ENCODE measurements at places on chromosomes 1 and 21.

DNA sequence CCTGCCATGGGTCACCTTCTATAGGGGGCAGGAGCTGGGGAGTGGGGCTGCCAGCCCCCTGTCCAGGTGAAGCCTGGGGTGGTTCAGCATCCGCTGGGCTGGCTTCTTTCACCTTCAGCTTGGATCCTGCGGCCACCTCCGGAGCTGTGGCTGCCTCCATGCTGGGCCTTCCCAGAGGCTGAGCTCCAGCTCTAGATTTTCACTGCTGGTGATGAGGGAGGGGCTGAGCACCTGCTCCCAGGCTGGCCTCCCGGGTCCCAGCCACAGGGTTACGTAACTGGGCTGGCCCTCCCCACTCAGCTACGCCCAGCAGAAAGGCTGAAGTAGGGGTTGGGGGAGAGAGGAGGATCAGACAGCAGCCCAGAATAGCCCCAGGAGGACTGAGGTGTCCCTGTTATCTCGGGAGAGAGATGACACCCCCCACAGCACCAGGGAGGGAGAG, at the start of gene MYBPHL:
Gene MYBPHL, minus strand, starts transcription at position 180 of the 442 bp plus-strand sequence. Its CDS starts 20 bp downstream, at position 160.
- no peak for DNase-seq

DNA sequence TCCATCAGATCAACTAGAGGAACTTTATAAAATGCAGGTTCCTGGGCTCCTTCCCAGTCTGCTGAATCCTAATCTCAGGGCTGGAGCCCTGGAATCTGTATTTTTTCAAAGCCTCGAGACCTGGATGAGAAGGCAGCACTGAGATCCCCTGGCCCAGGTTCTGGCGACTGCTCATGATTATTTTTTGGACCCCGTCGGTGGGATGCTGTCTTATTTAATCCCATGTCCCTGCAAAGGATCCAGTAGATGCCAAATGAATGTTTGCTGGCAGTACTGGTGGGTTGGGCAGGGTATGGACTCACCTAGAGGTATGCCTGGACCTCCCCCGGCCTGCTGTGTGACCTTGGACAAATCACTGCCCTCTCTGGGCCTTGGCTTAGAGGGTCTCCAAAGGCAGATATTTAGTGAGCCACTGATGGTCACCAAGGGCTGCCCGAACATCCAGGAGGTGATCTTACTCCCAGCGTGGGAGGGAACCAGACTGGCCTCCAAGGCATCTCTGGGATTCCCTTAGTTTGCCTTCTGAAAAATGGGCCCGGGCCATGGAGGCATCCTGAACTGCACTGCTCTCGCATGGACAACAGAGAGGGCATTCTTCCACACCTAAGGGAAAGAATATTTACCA, 91.6 kb upstream of the RUNX3 start:
- DNase-seq, result no peak

GRCh38 chr1:46513536-46513935, 23.9 kb downstream of the DMBX1 start:
- no peak for DNase-seq

GRCh38 chr1:14094611-14095400, 394.8 kb downstream of the PRDM2 start:
- no peak for DNase-seq

GRCh38 chr1:2526824-2527555, 594 bp upstream of the PANK4 start:
- peak; percentile 14 for DNase-seq

DNA sequence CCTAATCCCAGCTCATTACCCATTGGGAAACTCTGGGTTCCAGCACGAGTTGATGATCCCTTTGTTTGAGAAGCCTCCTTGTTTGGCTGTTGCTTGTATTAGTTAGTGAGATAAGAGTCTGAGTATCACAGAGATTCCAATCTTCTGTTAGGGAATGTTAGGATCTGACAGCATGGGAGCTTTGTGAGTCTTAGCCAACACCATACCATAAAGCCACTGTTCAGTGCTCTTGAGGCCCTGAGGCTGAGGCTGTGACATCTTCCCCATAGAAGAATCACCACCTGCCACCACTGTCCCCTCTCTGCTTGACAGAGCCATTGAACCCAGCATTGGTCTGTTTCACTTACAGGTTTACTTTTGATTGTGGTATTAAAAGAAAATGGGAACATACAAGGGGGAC, 29.3 kb upstream of the NFASC start:
- DNase-seq, result no peak

GRCh38 chr1:220957233-220957605, 78.0 kb downstream of the HLX start:
- no peak for DNase-seq

- no peak for DNase-seq
Measured at GRCh38 chr1:16275591-16275990, 38.6 kb upstream of the CPLANE2 start.

- no peak for DNase-seq
Measured at GRCh38 chr1:84947536-84948410, 49.1 kb downstream of the MCOLN2 start.

- no peak for DNase-seq
Measured at GRCh38 chr1:198304431-198304830, 147.6 kb downstream of the NEK7 start.

GRCh38 chr1:219294251-219294650, 120.6 kb downstream of the LYPLAL1 start:
- no peak for DNase-seq

DNA sequence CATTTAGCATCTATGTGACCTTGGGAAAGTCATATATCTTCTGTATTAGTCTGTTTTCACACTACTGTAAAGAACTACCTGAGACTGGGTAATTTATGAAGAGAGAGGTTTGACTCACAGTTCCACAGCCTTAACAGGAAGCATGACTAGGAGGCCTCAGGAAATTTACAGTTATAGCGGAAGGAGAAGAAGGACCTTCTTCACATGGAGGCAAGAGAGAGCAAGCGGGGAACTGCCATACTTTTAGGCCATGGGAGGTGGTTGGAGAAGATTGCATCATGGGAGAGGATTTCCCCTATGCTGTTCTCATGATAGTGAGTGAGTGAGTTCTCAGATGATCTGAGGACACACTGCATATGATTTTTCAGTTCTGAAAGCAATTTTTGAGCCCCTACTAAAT, 87.9 kb downstream of the CLEC20A start:
- DNase-seq, result no peak

DNA sequence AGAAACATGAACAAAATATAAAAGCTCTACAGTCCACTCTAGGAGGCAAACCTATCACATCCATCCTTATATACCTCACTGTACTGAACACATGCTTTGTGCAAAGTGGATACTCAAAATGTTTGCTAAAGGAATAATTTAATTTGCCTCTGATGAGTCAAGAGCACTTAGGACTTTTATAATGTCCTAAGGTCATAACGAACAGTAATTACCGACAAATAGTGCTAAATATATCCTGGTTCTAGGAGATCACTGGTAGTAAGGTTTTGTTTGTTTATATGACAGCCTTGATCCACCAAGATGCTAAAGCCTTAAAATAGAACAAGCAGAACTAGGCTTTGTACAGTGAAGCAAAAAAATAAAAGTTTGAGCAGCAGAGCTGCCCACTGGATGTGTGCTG, 70.6 kb downstream of the GADD45A start:
- DNase-seq, result no peak

GRCh38 chr1:230424391-230425251, 1.5 kb downstream of the PGBD5 start:
- DNase-seq, result no peak

- no peak for DNase-seq
Measured at GRCh38 chr1:59577774-59578173, 237.0 kb upstream of the HOOK1 start.

DNA sequence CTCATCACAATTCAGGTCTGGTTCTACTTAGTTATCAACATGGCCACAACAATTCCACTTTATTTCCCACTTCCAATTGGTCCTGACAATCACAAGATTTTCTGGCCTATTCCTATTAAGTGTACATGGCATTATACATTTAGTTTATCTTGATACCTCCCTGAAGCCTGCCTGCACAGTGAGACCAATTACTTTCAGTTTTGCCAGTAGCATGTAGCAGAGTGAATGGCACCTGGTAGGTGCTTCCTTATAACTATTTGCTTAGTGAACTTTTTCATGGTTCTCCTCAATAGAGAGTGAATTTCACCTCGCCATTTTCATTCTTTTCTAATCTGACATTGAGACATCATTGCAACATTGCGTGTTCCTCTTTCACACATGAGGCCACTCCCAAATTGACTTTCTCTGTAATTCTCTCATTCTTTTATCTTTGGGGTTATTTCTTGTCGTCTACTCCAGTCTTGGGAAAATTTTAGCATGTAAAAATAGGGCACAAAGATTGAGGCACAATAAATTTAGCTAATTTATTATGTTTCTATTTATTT, 124.3 kb downstream of the DISC1 start:
- DNase-seq, result no peak

DNA sequence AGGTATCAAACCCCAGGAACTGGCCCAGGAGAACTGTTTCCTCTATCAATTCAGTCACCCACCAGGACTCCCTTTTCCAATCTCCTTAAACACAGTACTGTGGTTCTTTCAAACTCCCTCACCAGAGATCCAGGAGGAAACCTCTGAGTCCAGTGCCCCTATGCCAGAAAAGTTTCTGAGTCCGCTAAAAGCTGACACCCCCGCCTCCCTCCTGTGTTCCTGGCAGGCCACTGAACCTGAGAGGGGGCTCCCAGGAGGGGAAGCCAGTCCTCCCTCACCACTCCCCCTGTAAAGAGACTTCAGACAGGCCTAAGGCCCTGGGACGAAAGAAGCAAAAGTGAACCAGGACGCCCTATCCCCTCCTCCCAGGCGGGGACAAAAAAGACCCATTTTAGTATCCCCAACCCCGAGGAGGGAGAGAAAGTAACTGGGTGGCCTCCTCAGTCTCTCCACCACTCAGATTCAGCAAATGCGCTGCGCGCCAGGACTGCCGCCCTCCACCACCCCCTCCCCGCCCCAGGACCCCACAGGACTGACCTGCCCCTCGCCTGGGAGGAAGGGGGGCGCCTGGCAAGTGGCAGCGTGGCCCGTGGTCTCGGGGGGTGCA, 624 bp downstream of the SLC41A1 start:
- no peak for DNase-seq

DNA sequence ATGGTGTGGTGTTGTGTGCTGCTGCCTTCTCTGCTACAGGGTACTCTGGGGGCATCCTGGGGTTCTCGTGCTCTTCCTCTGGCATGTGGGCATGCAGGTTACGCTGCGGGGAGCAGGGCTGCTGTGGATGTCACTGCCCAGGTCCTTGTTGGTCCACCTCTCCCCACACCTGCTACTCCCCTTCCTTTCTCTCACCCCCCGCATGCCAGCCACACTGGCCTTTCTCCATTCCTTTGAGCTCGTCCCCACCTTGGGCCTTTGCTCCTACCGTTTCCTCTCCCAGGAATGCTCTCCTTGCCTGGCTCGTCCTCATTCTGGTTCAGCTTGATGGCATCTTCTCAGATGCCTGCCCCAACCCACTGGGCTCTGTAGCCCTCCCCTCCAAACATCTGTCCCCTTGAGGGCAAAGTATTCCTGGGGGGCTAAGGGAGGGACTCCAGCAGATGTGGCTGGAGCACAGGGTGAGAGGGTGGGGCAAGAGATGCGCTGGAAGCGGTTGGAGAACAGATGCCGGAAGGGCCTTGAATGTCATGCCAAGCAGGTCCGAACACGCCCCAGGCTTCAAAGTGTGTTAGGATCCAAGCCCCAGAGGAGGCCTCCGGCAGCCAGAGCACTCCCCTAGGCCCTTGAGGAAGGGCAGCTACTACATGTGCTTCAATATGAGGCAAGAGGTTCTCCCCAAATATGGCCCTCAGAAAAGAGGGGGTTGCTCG, 23.4 kb downstream of the DMRTB1 start:
- DNase-seq, result peak; percentile 57

DNA sequence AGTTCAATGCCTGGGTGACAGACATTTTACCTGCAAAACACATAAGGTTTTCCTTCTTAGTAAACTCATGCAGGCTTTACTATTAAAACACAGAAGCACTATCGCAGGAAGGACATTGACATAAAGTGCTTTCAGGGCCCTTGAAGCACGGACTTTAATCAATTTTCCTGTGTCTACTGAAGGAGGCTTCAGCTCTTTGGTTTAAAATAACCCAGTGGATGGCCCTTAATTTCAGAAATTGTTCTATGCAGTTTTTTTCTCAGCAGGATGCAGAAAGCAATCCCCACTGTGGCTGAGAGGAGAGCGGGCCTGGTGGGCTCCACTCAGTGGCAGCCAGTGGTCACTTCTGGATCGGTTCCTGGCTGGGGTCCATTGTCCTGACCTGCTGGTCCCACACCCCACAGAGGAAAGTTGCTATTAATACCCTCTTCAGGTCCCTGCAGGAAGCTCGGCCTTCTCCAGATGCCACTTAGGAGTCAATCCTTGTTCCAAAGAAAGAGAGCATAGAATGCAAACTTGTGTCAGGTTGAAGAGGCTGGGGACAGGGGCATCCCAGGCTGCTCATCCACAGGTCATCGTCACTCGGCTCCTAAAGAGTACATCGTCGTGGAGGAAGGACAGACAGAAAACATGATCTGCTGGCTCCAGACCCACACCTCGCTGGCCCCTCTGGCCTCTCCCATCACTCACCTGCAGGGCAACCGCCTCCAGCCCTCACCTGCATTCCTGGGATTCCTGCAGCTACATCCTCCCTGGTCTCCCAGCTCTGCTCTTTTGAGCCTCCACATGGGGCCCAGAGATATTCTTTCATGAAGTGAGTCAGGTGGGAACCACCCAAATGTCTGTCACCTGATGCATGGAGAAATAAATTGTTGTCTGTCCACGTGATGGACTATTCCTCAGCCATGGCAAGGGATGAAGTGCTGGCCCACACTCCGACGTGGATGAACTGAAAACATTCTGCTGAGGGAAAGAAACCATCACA, 153.1 kb downstream of the PSMG1 start:
- DNase-seq, result no peak

DNA sequence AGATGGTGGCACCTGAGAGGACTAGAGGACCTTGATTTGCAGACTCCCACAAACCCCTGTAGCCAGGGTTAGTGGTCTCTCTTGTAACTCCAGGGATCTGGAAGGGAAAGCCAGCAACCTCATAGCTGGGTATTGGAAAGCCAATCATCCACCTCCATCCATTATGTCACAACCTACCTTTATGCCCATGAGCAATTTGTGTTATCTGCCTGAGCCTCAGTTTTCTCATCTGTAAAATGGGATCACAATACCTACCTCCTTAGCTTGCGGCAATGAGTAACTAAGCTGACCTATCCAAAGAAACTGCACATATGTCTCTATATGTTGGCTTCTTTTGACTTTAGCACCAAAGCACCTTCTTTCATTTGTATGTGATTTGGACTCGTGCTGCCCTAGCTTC, 14.5 kb downstream of the DLGAP3 start:
- DNase-seq, result no peak

DNA sequence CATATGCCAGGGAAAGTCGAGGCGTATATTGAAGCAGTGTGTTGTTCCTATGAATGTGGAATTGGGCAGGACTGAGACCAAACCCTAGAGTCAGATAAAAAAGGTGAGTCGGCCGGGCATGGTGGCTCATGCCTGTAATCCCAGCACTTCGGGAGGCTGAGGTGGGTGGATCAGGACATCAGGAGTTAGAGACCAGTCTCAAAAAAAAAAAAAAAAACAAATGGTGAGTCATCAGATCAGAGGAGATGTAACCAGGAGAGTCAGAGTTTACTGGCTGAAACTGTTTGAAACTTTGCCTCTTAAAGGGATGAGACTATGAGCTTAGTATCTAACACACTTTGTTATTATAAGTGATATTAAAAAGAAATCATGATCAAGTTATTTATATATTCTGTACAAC, 26.4 kb upstream of the SYCP1 start:
- DNase-seq, result no peak

- DNase-seq, result peak; percentile 95
Measured at GRCh38 chr1:68955424-68955823, 458.5 kb upstream of the DEPDC1 start.

GRCh38 chr1:168907053-168907452, 178.0 kb upstream of the DPT start:
- DNase-seq, result no peak
